ENCODE measurements at places on chromosomes 4 and X.

GRCh38 chrX:68895778-68896177 lies 67.0 kb downstream of the EFNB1 start:
- DNase-seq: peak; percentile 5

DNA sequence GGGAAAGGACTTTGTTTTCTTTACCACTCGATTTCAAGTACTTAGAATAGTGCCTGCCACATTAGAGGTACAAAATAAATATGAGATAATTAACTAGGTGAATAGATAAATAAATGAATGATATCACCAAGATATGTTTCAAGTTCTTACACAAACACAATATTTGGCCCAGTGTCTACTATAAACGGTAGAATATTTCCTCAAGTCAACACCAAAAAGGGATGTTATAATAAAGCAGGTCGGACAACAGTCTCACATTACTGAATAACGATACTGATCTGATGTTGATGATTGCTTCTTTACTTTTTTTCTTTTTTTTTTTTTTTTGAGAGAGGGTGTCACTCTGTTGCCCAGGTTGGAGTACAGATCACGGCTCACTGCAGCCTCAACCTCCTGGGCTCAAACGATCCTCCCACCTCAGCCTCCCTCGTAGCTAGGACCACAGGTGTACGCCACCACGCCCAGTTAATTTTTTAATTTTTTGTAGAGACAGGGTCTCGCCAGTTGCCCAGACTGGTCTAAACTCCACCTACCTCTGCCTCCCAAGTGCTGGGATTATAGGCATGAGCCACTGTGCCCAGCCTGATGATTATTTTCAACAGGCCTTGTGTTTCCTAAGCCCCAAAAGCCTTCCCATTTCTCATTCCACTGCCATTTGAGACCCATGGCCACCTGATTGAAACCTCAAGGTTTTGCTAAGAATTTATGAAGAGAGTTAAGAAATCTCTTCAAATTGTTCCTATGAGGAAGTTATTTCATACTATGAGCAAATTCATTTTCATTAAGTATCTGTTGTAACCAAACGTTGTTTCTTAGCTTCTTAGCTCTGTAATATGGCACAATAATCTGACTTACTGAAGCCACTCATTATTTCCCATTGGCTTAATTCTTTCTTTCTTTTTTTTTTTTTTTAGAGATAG lies 2.3 kb downstream of the MANBA start:
- DNase-seq: no peak

- DNase-seq: peak; percentile 63
Measured at GRCh38 chr4:72701987-72702819, 133.2 kb upstream of the ADAMTS3 start.

GRCh38 chr4:83252782-83253405 lies 31.7 kb downstream of the COQ2 start:
- DNase-seq: peak; percentile 80

- DNase-seq: no peak
Measured at GRCh38 chr4:185534866-185535611, at the start of gene PDLIM3. Gene PDLIM3 (minus strand): TSS chr4:185535507. CDS start chr4:185535434, 73 bp downstream.

DNA sequence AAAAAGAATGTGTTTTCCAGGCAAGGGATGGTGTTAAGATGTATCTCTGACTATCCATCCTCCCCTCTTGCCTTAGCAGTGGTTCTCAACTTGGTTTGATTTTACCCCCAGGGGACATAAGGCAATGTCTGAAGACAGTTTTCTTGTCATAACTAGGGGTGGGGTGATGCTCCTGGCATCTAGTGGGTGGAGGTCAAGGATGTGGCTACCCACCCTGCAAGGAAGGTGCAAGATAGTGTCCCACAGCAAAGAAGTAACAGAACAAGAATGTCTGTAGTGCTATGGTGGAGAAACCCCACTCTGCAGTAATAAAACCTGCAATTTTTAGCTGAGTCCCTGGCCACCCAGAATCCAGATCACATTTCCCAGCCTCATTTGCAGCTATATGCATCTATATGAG lies 81.2 kb upstream of the TBL1X start:
- no peak for DNase-seq

DNA sequence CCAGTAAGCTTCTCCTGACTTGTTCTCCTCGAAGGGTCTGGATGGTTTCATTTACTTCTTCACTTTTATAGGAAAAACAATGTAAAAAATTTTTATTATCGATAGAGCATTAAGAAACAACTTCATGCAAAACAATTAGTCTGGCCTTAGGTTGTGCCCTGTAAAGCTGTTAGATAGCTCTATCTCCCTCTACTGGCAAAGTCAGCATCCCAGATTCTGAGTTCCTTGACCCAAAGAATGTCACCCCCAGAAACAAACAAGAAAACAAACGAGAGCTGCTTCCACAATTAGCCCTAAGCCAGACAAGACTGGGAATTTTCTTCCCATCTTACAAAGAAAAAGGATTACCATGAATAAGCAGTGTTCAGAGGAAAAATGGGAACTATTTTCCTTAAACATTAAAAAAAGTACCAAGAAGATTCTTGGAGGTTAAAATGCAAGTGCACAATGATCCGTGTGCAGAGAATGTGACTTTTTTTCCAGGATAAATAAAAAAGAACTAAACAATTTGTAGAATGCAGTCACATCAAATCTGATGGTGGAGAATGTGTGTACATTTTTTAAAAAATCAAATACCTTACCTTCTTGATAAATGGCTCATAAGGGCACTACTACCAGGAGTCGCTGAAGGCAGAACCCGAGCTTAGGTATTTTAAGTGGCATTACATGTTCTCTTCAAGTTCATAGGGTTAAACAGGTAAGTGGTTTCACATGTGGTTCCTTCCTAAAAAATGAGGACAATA lies 293.2 kb downstream of the FBXO8 start:
- no peak for DNase-seq

DNA sequence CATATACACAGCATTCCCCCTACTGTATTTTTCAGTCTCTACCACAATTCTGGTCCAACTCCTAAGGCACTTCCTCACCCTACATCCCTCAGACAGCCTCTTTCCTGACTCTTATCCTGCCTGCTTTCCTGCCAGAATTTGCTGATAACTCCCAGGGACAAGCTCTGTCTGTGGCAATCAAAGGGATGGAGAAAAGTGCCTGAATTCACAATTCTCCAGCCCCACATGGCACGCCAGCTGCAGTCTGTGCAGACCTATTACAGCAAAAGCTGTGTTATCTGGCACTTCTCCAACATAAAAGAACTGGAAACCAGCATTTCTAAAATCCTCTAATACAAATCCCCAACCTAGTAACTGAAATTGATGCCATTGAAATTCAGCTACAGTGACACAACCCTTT lies 404.8 kb downstream of the KLHL13 start:
- no peak for DNase-seq

DNA sequence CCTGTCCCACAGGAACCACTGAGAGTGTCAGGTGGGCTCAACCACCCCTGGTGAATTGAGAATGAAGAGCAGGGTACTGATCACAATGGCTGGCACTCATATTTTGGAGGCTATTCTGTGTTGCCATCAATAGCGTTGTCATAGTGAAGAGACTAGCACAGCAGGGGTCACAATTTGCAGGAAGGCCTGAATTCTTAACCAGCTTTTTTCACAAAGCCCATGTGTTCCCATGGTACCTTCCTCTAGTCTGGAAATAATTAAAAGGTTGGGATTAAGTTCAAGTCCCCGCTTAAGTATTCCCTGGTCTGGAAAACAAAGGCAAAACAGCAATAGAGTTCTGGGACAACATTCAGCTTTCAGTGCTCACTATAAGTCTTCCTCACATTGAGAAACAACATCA lies 1051.7 kb downstream of the C4orf33 start:
- no peak for DNase-seq

DNA sequence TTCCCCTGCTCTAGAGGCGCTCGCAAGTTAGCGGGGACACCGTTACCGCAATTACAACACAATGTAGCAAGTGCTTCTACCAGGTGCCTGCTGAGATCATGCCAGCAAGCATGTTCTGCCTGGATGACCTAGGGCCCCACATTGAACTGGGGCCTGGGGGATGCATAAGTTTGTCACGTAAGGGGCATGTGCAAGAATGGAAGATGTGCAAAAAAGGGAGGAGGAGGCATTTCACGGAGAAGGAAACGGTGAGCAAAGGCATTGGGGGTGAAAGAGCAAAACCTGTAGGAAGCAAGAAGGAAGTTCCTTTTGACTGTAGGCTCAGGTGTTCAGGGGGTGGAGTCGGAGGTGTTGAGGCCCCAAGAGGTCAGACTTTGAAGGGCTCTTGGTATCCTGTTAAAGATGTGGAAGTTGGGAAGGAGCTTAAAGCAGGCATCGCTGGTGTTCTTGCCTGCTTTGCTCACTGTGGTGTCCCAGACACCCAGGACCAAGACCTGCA lies 602 bp upstream of the SCARB2 start:
- no peak for DNase-seq

GRCh38 chr4:84971319-84971932 lies 4.9 kb upstream of the WDFY3 start:
- DNase-seq: peak; percentile 19

- DNase-seq: peak; percentile 59
Measured at GRCh38 chr4:99811850-99812249, 4.8 kb upstream of the DAPP1 start.

DNA sequence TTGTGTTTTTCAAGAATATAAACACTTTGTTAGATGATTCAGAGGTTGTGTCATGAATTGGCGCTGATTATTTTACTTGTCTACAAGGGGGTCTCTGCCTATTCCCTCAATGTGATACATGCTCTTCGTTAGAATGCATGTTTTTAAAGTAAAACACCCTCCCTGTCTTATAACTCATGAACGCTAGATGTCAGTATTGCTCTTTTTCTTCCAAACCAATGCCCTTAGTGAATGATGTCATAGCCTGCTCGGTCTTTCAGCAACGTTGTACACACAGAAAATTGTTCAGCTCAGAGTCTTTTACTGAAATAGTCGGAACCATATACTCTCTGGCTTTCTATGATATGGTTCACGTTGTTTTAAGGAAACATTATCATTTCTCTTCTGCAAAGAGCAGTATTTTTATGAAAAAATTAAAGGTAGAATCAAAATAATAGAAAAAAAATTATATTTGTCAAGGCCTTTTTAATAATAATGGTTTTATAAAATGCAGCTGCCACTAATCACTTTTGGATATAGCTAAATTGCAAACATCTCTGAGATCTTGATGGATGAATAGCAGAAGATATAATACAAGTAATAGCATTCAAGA lies 292.9 kb downstream of the TLL1 start:
- DNase-seq: peak; percentile 32

DNA sequence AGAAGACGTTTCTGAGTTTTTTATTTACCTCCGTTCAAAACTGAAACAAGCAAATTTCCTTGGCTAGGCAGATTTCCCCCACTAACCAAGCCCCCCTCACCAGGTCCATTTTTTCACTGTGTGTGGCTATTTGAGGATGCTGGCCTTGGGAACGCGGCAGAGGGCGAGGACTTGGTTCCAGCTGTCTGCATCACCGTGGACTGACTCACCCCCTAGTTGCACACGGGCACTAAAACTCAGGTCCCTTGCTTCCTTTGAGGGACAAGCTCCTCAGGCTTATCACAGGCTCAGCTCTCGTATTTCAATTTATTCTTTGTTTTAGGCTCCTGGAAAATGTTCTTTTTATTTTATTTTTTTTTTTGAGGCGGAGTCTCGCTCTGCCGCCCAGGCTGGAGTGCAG lies 8.4 kb upstream of the MTNR1A start:
- DNase-seq: no peak

DNA sequence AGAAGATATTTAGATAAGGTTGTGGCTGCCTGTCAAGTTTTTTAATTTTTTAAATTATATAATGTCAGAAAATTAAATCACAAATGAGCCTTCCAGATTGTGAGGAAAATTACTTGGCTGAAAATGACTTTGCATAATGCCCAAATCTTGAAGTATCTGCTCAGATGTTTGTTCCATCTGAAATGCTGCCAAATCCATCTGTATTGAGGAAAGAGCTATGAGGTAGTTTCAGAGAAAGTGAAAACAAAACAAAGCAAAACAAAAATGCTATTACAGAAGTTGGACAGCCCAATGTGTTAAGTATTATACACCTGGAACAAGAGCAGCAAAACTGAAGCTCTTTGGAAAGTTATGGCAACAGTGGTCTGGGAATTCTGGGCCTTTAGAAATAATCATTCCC lies 23.3 kb upstream of the GUCY1B1 start:
- DNase-seq: no peak

- DNase-seq: no peak
Measured at GRCh38 chr4:150315175-150315574, 236.9 kb downstream of the DCLK2 start.

DNA sequence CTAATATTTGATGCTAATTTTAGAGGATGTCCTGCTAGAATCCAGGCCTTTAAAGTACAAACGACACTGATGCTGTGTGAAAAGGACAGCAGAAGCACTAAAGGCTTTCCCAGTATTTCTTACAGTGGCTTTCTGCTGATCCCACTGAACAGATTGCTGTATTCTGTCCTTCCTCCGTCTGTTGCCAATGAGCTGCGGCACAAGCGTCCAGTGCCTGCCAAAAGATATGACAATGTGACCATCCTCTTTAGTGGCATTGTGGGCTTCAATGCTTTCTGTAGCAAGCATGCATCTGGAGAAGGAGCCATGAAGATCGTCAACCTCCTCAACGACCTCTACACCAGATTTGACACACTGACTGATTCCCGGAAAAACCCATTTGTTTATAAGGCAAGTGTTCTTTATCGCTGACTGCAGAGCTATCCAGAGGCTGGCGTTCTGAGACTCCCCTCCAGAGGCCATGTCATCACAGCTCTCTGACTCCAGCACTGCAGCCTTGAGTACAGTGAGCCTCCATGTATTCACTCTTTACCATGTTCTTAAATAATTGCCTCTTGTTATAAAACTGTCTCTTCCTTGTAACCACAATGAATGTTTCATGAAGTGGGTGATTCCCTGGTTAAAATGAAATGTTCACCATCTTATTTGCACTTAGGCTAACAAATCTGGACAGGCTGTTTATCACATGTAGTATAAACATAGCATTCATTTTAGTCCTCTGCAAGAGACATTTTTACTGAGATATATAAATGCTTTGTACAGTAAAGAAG lies 43.6 kb downstream of the GUCY1B1 start:
- no peak for DNase-seq

DNA sequence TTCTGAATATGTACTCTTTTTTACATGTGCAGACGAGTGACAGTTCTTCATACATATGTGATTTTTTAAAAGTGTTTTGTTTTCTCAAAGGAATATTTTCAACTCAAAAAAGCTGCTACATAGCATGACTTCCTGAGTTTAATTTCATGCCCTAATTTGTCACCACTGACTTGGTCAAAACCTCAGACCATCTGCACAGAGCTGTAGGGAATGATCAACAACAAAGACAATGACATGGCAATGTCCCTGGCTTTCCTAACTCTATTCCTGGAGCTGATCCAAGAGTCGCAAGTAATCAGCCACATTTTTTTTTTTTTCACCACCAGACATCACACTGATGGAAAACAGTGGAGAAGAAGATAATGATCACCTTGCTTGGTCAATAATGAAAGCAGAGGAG lies 97.7 kb downstream of the TMA16 start:
- DNase-seq: no peak

- no peak for DNase-seq
Measured at GRCh38 chr4:76745240-76745639, 152.7 kb downstream of the SOWAHB start.

Data from hematopoietic multipotent progenitor cell treated with erythropoietin and hydrocortisone succinate and interleukin-3 and kit ligand, for 17 days (in vitro differentiated cells).